ENCODE measurements at places on chromosomes 13 and 19.

DNA sequence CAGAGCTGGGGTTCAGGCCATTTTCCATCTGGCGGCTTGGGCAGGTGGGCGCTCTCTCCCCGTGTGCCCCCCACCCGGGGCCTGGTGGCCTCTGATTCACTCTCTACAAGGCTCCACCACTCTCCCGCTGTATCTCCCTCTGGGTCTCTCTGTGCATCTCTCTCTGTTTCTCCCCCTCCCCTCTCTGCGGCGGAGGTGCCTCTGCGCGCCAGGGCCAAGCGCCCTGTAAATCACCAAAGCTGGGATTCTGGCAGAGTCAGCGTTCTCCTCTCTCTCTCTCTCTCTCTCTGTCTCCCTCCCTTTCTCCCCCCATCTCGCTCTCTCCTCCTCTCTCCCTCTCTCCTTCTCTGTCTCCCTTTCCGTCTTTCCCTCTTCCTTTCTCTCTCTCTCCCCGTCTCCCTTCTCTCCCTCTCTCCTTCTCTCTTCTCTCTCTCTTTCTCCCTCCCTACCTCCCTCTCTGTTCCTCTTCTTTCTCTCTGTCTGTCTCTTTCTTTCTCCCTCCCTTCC is 3.9 kb downstream of the NFIC start:
- no peak for DNase-seq

DNA sequence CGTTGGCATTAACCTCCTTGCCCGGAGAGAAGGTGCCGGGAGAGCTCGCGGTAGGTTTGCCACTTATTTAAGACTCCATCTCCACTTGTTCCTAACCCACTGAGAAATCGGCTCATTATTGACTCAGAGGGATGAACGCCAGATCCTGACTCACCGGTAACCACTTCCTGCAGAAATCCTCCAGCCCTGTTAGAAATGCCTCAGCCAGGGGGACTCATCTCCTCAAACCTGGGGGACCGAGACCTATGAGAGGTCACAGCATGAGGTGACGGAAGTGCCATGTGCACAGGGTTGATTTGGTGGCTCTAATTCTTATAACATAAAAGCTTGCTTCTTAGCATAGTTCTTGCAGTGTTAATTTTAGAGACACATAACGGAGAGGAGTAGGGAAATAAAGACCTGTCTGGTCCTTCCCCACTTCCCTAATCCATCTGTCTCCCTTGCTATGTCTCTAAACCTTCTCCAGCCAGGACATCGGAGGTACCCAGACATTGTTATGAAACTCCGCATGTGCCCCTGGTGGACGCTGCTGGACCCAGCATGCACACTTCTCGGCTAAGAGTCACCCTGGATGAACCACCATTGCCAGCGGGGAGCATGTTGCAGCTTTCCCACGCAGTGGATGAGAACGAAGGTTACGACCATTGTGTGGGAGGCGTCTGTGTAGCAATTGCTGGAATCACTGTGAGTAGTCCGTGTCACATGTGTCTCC is 158.9 kb downstream of the EFNB2 start:
- no peak for DNase-seq

GRCh38 chr13:24860770-24861169 is 96.8 kb downstream of the RNF17 start:
- no peak for DNase-seq

DNA sequence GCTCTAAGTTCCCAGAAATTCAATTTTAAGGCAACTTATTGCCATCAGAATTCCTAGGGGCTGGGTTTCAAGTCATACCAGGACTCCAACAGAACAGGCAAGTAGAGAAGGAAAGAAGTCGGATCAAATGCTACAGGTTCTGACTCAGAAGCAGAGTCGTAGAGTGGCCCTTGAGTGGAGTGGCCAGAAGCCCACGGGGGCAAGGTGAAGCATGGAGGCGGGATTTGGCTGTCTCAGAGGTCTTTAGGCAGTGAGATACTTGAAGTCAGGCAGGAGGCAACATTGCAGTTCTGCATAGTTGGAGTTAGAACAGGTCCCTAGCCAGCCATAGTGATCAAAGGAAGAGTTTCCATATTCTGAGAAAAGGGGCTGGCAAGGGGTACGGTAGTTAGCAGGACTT is 111.6 kb downstream of the NHLRC3 start:
- no peak for DNase-seq

DNA sequence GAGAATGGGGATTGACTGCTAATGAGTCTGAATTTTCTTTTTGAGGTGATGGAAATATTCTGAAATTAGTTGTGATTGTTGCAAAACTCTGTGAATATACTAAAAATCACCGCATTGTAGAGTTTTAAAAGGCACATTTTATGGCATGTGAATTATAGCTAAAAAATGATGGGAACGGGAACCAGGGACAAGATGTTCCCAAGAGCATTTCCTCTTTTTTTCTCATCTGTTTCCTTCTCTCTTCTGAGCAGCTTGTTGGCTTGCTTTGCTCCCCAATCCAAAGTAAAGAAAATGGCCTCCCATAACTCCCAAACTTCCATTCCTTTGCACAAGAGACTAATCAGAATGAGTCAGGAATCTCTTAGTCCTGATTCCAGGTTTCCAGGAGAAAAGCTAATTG is 459.2 kb downstream of the TSHZ3 start:
- no peak for DNase-seq

- no peak for DNase-seq
Observed at GRCh38 chr19:28465371-28466086, 747.4 kb downstream of the UQCRFS1 start.

DNA sequence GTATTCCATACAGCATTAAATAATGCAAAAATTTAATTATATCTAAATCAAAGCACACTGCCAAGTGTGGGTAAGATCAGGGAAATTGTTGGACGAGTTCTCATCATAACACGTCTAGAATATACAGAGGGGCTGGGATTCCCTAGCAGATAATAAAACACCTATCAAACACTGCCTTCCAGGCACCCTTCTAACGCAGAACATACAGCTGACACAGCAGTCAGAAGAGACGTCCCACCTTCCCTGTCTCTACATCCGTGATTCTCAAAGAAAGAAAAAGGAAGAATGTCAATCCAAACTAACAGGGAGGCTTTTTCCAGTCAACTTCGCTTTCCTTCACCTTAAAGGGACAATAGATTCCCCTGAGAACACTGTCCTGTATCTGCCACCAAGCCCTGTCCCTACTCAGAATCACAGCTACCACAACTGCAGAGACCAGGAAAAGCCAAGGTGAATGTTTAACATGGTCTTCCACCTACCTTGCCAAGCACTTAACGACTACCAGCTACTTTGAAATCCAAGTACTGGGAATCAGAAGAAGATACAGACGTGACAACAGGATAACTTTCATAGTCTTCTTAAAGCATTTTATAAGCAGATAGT is 38.5 kb downstream of the TBC1D4 start:
- DNase-seq, result no peak

All from activated T-helper 1 cell treated with Interleukin-2 at 50 U/mL for 16 hours (primary cell).